ENCODE measurements at places on chromosomes 16 and 17.

- DNase-seq, result no peak
Measured at GRCh38 chr17:80937462-80938381, 53.9 kb upstream of the CHMP6 start.

DNA sequence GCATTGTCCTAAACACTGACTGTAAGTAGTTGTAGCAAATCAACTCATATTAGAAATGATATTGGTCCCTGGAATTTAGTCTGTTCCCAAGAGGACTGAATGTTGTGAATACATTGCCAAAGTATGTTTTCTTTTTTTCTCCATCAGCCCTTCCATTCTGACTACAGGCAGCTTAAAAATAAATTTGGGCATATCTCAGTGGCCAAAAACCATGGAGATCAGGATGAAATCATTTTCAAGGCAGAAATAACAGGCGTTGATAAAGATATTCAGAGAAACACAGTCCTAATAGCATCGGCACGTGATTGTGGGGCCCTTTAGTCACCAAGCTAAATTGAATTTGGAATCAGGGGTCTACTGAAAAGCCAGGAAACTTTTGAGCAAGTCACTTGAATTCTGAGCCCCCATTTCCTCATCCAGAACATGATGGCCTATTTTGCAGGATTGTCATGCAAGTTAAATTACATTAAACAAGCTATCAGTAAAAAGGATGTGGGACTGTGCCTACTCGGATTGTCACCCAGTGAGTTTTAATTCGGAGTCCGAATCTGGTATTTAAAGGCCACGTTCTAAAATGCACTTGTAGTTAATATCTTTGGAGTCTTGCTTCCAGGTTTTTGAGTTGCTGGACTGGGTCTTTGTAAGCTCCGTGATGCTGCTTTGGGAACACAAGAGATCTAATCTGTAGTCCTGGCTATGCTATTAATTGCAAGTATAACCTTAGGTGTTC, 17.1 kb downstream of the HLF start:
- no peak for DNase-seq

GRCh38 chr17:5788266-5788900, 204.1 kb upstream of the NLRP1 start:
- DNase-seq, result no peak

GRCh38 chr16:17962726-17963125, 373.8 kb downstream of the NPIPA8 start:
- no peak for DNase-seq

DNA sequence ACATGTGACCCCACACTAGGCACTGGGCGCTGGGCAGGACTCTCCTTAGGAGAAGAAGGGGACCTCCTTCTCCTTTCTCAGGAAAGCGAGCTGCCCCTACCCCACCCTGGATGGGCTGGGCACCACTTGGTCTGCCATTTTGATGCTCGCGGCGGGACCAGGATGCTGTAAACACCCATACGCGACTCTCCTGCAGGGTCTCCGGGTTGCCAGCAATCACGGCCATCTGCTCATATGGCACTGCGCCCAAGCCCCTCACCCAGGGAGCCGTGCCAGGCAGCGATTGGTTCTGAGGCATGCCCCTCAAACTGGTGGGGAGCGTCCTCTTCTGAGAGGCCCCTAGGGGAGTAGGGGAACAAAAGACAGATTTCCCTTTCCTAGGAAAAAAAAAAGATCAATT, 99.0 kb downstream of the C16orf78 start:
- no peak for DNase-seq

- no peak for DNase-seq
Measured at GRCh38 chr17:57062865-57063264, 22.2 kb upstream of the AKAP1 start.

GRCh38 chr17:80863626-80864025, 128.0 kb upstream of the CHMP6 start:
- no peak for DNase-seq

Measured in AG09319 (cell line).